ENCODE measurements at places on chromosomes 6 and 20.

- DNase-seq: no peak
These were observed 337.8 kb upstream of the DEFB115 start for GRCh38 chr20:30919514-30920188.

- no peak for DNase-seq
These were observed 183.1 kb upstream of the MCHR2 start for GRCh38 chr6:100176951-100177710.

GRCh38 chr6:144064402-144065212, 30.8 kb downstream of the SF3B5 start:
- peak; percentile 13 for DNase-seq

GRCh38 chr6:156557251-156557910, 219.8 kb upstream of the ARID1B start:
- DNase-seq: no peak

- DNase-seq: no peak
These were observed 862.8 kb upstream of the CITED2 start for GRCh38 chr6:140237251-140237650.

DNA sequence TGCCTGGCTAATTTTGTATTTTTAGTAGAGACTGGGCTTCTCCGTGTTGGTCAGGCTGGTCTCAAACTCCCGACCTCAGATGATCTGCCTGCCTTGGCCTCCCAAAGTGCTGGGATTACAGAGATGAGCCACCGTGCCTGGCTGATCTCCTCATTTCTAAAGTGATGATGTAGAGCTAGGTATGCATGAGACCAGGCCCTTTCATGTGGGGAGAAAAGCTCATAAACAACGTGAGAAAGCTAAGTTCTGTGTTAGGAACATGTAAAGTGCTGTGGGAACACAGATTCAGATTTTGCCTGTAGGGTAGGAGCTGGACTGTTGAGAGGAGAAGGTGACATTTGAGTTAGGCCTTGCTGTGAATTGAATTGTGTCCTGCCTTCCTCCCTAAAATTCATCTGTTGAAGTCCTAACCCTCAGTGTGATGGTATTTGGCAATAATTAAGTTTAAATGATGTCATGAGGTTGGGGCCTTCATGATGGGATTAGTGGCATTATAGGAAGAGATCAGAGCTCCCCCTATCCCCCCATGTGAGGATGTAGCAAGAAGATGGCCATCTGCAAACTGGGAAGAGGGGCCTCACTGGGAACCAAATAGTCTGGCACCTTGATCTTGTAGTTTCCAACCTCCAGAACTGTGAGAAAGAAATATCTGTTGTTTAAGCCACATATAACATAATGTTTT, 49.2 kb downstream of the SCAND1 start:
- DNase-seq: no peak

DNA sequence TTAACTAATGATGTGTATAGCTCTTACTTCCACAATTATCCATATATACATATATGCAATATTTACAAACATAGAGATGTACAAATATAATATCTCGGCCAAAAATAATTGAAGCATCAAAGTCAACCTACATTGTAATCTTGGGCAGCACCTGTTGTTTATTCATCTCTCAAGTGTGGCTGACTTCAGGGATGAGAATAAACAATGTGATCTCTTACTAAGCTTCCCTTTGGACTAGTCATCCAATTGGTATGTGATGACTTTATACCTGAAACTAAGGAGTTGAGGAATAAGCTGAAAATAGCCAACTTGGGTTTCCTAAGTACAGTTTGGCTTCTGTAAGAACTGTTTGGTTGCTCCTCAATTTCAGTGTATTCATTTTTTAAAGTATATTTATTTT, 256.6 kb downstream of the KHDC1L start:
- DNase-seq: no peak

DNA sequence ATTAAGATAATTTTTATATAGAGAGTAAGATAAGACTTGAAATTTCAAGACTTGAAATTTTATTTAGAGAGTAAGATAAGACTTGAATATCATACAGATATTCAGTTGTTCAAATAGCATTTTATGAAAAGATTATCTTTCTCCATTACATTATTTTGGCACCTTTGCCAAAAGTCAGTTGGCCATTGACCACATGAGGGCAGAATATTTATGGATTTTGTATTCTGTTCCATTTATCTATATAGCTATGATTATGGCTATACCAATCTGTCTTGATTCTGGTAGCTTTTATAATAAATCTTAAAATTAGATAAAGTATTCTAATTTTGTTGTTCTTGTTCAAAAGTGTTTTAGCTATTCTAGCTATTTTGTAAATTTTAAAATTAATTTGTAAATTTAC, 537.9 kb upstream of the GJE1 start:
- DNase-seq: no peak

- DNase-seq: no peak
These were observed 33.1 kb upstream of the FAM135A start for GRCh38 chr6:70380252-70380651.

GRCh38 chr20:58590679-58591473, 60.2 kb upstream of the STX16 start:
- DNase-seq: no peak

DNA sequence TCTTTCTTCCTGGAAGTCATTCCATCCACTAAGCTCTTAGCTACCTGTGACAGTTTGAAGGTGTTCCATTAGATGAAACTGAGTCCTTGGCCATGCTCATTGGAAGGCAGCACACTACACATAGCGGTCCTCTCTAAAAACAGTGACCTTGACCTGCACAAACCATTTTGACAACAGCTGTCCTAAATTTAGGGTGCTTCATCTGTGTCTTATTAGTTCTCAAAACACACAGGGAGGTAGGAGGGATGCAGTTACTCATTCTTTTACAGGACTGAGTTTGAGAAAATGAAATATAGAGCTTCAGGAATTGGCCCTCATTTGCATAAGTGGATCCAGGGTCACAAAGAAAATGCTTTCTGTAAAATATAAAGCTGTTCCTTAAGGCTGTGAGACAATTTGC, 20.4 kb upstream of the MAP3K4 start:
- DNase-seq: no peak

DNA sequence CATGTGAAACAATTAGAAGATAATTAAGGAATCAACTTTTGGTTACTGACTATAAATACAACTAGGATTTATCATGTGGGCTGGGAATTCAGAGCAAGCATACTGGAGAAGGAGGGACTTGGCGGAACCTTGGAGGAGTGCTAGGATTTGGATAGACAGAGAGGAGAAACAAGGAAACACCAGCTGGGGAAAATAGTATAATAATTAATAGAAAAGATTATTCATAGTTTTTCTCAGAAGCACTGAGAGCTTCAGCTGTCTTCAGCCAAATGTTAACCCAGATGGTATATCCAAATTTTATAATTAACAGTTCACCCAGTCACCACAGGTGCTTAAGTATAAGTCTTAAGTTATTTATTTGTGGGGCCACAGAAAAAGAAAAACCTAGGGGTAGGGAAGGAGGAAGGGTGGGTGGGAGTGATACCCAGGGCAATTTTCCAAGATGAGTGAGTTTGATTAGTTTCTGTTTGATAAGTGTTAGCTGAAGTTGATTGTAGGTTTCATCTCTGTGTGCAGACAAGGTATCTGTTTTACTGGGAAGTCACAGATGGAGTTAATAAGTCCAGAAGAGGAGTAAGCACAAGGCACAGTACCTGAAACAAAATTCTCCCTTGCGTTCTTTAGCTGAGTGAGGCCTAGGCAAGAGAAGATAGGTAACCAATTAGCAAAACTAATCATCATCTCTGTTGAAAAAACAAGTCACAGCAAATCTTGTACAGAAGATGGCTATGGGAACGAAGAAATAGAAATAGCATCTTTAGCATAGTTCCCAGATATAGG, 175.5 kb downstream of the TFAP2B start:
- DNase-seq: no peak

- no peak for DNase-seq
These were observed 109.9 kb downstream of the FYN start for GRCh38 chr6:111763381-111763780.

Data from cortex of kidney (tissue), 1 donor.